ENCODE measurements at places on chromosomes 7 and 10. TPM values are rescaled to one million over a fixed set of nuclear protein-coding genes. Genes with fewer than 3 reads are reported as not detected.

The ADARB2 gene
- total RNA-seq = not detected

The VTI1A gene
- total RNA-seq = 32.7 TPM

The AOAH gene
- total RNA-seq = not detected

The ENO4 gene
- total RNA-seq = not detected

The CAV1 gene
- total RNA-seq = not detected

The COL1A2 gene
- not detected for total RNA-seq

The IFIT1B gene
- total RNA-seq = not detected

The CALHM1 gene
- not detected for total RNA-seq

The GRM3 gene
- not detected for total RNA-seq

The CLRN3 gene
- total RNA-seq = not detected

- no peak for DNase-seq
Observed at GRCh38 chr10:95391164-95391563, 100.4 kb upstream of the PDLIM1 start.

GRCh38 chr10:133325440-133326222 is 11.1 kb downstream of the CALY start:
- DNase-seq = no peak

GRCh38 chr7:80410081-80410480 is 101.8 kb downstream of the GNAT3 start:
- DNase-seq = no peak

DNA sequence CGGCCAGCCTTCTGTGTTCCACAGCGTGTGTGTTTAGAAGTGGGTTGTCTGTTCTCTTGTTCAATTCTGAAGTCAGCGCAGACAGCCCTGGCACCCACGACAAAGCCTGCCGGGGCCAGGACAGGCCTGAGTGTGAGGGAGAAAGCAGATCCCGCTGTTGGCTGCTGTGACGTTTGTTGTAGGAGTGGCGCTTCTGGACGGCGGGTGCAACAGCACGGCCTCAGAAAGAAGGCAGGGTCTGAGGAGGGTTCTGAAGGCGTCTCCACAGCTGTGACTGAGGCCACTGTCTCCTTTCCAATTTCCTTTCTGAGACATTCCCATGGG is 76.2 kb downstream of the VIPR2 start:
- DNase-seq = no peak

DNA sequence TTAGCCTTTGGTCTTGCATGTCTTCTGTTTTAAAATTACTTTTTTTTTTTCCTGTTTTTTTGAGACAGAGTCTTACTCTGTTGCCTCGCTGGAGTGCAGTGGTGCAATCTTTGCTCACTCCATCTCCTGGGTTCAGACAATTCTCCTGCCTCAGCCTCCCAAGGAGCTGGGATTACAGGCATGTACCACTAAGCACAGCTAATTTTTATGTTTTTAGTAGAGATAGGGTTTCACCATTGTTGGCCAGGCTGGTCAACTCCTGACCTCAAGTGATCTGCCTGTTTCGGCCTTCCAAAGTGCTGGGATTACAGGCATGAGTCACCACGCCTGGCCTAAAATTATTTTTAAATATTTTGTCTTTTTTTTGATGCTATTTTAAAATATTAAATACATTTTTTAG is 38.5 kb downstream of the MLLT10 start:
- DNase-seq = no peak

GRCh38 chr7:111784296-111784695 is 222.0 kb upstream of the IMMP2L start:
- no peak for DNase-seq

DNA sequence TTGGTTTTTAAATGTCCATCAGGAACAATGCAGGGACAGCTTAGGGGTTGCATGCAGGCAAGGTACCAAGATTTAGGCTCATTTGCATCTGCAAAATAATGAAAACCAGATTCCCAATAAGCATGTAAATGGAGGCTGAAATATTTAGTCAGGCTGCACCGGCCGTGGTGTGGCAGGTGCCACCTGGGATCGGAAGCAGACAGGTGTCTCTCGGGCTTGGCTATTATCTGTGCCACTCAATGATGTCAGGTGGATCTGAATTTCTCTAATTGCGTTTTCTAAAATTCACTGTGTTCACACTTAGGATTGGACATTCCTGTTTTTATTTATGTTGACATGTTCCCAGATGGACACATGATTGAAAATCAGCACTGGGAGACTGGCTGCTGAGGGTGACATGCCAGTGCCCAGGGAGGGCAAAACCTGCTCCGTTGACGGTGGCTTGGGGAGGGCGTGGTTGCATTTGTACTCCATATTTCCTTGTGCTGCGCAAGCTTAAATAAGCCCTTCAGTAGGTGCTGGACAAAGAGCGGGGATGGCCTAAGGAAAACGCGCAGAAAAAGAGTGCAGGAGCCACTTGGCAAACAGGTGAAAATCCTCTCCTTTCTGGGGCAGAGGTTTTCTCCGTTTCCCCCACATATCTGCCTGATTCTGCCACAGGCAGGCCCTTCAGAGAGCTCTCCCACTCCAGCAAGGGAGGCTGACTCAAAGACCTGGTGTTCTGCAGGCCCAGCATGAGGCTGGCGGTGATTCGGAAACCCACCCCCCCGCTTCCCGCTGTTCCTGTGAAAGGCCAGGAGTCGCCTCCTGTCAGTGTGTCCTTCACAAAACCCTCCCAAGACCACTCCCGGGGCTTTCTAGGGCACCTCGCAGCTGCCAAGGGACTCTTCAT is 142.5 kb downstream of the WDR37 start:
- no peak for DNase-seq

DNA sequence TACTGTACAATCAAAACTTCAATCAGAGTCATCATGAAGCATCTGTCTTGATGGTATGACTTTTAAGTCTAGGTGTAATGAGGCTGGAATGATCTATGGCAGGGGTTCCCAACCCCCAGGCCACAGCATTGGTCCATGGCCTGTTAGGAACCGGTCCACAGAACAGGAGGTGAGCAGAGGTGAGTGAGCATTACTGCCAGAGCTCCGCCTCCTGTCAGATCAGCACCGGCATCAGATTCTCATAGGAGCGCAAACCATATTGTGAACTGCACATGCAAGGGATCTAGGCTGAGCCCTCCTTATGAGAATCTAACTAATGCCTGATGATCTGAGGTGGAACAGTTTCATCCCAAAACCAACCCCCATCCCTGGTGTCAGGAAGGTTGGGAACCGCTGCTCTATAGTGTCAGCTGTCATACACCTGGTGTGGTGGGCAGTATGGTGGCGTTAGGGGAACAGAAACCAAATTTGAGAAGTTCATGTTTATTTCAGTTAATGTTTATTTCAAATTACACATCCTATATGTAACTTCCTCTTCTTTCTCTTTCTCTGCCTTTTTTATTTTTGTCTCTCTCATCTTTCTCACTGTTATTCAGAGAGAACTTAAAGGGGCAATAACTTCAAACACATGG is 432.6 kb downstream of the TNS3 start:
- DNase-seq = no peak

DNA sequence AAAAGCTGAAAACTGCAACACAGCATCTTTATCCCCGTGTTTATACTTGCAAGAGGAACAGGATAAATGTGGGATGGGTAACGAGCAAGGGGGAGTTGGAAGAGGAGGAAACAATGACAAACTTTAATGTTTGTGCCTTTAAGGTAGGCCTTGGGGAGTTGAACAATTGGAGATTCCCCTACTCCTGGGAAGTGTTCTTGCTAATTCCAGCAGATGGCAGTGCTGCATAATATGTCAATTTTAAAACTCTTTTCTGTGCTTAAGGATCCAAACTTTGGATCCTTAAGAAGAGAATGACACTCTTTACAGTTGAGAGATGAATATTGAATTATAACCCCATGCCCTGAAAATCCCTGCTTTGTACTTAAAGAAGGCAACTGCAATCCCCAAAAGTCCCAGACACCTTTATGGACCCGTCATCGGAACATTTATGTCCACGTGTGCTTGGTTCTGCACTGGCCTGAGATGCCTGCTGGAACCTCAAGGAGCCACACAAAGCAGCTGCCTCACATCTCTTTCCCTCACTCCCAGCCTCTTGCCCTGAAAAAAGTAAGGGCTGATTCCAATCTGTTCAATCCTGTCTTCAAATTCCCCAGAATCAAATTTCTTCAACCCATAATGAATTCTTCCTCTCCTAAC is 12.0 kb downstream of the IFIT5 start:
- peak; percentile 41 for DNase-seq

GRCh38 chr10:125779403-125780327 is 4.0 kb upstream of the MMP21 start:
- no peak for DNase-seq

Data from HepG2 (cell line).